Osteoblast (primary cell): ENCODE measurements at places on chromosomes 7 and 10. TPM values are rescaled to one million over a fixed set of nuclear protein-coding genes. Genes with fewer than 3 reads are reported as not detected.

Gene LIPN
- total RNA-seq, result not detected in 2 replicates

- H3K36me3 ChIP-seq, result no peaks in the 10 kb centered on the region
- no peak overlapping the region for H3K27ac ChIP-seq
- peak; percentile 30 for DNase-seq
- H3K4me3 ChIP-seq, result no peak overlapping the region
- H3K27me3 ChIP-seq, result peaks cover 7% of the 10 kb centered on the region
Measured at GRCh38 chr10:117413928-117414618, 38.8 kb upstream of the PDZD8 start.

- peak; percentile 32 for DNase-seq
- H3K27ac ChIP-seq, result no peak overlapping the region
- no peaks in the 10 kb centered on the region for H3K27me3 ChIP-seq
- peaks cover 23% of the 10 kb centered on the region for H3K4me1 ChIP-seq
- H3K4me3 ChIP-seq, result no peak overlapping the region
Measured at GRCh38 chr7:32881074-32881982, 10.2 kb downstream of the KBTBD2 start.

Gene HMX3
- not detected in 2 replicates for total RNA-seq

GRCh38 chr7:1362301-1362700 lies 97.0 kb downstream of the MICALL2 start:
- no peaks in the 10 kb centered on the region for H3K4me1 ChIP-seq
- H3K36me3 ChIP-seq, result no peaks in the 10 kb centered on the region
- no peak for DNase-seq
- H3K27me3 ChIP-seq, result peaks cover 3% of the 10 kb centered on the region
- H3K27ac ChIP-seq, result no peak overlapping the region
- H3K4me3 ChIP-seq, result no peak overlapping the region
